Activated naive CD4-positive, alpha-beta T cell treated with anti-CD3 and anti-CD28 coated beads for 36 hours (primary cell): ENCODE measurements at places on chromosomes 3 and 15.

GRCh38 chr3:14463330-14464140, 61.1 kb downstream of the SLC6A6 start:
- no peak for DNase-seq

DNA sequence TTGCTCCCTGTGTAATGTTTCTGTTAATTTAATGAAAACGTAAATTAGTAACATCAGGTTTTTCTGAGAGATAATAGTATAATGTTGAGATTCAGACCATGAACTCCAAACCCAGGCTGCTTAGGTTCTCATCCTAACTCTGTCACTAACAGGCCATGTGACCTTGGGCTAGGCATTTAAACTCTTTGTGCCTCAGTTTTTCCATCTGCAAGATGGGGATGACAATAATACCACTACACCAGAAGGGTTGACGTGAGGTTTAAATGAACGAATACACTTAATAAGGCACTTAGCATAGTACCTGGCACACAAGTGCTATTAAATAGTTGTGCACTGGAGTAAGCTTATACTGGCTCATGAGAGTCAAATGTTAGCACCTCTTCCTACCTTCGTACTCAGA, 370.8 kb downstream of the MAGI1 start:
- no peak for DNase-seq

- no peak for DNase-seq
These were observed 1237.9 kb downstream of the ROBO2 start for GRCh38 chr3:78277801-78278200.

- DNase-seq = no peak
These were observed 260.8 kb downstream of the ARPP21 start for GRCh38 chr3:35900079-35900478.

GRCh38 chr15:34795267-34796081, at the start of gene ACTC1:
Gene ACTC1 (minus strand): TSS chr15:34795549. CDS start chr15:34794808, 741 bp downstream.
- DNase-seq = no peak
